ENCODE measurements at places on chromosomes 4 and X.

DNA sequence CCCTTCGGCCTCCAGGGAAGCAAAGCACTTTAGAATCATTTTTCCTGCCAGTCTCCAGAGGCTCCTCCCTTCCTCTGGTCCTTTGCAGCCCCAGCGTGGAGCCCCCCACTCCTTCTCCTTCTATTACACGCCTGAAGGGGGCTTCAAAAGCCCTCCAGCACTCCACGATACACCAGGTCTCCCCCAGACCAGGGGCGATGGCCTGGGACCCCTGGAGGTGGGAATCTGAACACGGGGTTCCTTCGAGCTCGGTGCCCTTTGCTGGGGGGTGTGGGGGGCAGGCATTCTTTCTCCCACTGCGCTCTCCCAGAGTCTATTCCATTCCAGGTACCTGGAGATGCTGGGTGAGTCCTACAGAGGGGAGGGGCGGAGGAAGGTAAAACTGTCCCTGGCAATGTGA, 97.6 kb downstream of the HMX1 start:
- DNase-seq: no peak

DNA sequence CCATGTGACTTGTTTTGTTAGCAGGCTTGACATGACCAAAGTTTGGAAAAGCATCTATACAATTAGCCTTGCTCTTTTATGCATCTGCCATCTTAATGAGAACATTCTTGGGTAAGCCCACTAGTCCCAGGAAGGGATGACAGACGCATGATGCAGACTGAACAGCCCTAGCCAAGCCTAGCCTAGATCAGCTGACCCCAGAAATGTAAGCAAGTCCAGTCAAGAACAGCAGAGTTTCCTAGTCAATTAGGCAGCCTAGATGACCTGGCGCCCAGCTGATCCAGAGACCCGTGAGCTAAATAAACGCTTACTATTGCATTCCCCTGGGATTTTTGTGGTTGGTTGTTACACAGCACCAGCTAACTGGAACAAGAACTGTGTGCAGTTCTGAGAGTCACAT, 457.9 kb downstream of the BCOR start:
- DNase-seq: no peak

DNA sequence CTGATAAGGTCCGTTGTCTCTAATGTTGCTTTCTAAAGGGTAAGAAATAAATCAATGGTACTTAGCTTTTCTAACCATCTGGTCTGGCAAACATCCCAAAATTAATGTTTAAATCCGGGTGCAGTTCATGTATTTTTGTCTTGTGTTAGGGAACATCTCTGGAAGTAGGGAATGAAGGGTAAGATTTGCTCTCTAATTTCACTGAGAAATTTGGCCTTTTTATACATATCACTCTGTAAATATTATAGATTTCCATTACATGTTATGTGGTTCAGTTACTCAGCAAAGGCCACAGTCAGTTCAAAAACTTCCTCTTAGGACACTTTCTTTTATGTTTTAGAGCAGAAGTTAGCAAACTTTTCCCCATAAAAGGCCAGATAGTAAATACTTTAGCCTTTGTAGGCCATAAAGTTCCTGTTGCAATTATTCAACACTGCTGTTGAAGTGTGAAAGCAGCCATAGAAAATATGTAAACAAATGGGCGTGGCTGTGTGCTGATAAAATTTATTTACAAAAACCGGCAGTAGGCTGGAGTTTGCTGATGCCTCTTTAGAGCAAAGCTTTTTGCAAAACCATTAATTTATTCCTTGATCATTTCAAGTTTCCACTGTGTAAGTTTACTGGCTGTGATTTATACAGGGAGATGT, 218.1 kb downstream of the ANTXR2 start:
- no peak for DNase-seq

DNA sequence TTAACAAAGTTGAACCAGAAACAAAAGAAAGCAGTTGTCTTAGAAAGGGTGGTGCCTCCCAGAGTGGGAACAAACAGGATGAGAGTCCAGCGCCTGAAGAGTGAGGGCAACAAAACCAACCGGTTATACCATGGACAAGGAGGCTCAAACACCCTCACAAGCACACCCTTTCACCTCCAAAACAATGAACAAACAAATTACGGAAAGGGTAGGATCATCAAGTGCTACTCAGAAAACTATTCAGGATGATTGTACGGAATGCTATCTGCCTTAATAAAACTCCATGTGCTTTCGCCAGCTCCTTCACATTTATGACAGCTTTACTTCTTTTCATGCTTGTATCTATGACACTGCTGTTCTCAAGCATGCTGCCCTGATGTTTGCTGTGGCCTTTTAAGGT, 26.8 kb downstream of the SLC39A8 start:
- no peak for DNase-seq

GRCh38 chrX:47902161-47902560, 65.5 kb downstream of the ZNF81 start:
- DNase-seq: no peak
